ENCODE measurements at places on chromosomes 3 and 15. TPM values are rescaled to one million over a fixed set of nuclear protein-coding genes. Genes with fewer than 3 reads are reported as not detected.

- no peak overlapping the region for H3K4me3 ChIP-seq
- no peaks in the 10 kb centered on the region for H3K36me3 ChIP-seq
- H3K27me3 ChIP-seq = no peaks in the 10 kb centered on the region
- no peak for DNase-seq
- no peak overlapping the region for H3K27ac ChIP-seq
- H3K4me1 ChIP-seq = no peaks in the 10 kb centered on the region
Measured at GRCh38 chr3:5231074-5231473, 43.6 kb downstream of the EDEM1 start.

The ERC2 gene
- 0.98 TPM for total RNA-seq

DNA sequence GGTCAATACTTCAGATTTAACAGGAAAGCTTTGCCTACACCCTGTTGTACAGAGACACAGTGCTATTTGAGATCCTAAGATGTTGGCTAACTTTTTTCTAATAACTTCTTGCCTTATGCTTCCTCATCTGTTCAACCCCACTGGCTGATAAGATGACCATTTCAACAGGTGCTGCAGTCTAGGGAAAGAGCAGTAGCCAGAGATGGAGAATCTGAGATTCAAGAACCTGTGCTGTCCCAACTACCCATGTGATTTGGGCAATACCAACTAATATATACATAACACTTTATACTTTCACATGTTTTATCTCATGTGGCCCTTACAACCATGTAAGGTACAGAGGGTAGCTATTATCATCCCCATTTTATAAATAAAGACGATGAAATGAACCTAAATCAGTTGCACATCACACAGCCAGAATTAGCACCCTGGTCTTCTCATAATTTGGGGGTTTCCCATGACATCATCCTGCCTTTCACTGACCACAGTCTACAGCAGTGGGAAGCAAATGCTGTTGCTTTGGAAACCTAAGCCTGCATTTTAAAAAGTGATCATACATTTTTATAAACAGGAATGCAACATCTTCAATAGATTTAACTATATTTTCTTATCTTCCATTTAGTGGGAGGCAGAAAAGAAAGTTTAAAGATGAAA is 9.7 kb downstream of the TTC23 start:
- peaks cover 38% of the 10 kb centered on the region for H3K36me3 ChIP-seq
- no peak overlapping the region for H3K27ac ChIP-seq
- no peak for DNase-seq

DNA sequence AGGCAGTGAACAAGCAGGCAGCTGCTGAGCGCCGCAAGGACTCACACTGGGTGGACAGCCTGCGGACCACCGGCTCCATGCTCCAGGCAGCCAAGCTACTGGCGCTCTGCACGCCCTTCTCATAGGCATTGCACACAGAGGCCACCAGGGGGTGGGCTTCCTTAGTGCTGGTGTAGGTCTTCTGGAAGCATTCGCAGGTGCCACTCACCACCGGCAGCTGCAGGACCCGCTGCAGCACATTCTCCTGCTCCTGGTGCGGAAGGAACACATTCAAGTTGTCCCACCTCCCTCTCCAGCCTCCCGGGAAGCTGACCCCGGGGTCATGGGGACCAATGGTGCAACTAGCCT is 6.0 kb downstream of the PLIN1 start:
- H3K4me3 ChIP-seq = no peak overlapping the region
- DNase-seq = no peak
- H3K36me3 ChIP-seq = no peaks in the 10 kb centered on the region
- no peaks in the 10 kb centered on the region for H3K4me1 ChIP-seq

- no peaks in the 10 kb centered on the region for H3K36me3 ChIP-seq
- H3K27ac ChIP-seq = no peak overlapping the region
- no peaks in the 10 kb centered on the region for H3K27me3 ChIP-seq
Measured at GRCh38 chr3:55207744-55208143, 279.4 kb downstream of the WNT5A start.

Measured in tibial nerve (tissue), 4 donors.